ENCODE measurements at places on chromosomes 11 and 22.

GRCh38 chr22:25908755-25909154, 166.8 kb downstream of the MYO18B start:
- DNase-seq, result no peak

- DNase-seq, result peak; percentile 77
These were observed 56.1 kb downstream of the SMCO4 start for GRCh38 chr11:93487032-93487483.

DNA sequence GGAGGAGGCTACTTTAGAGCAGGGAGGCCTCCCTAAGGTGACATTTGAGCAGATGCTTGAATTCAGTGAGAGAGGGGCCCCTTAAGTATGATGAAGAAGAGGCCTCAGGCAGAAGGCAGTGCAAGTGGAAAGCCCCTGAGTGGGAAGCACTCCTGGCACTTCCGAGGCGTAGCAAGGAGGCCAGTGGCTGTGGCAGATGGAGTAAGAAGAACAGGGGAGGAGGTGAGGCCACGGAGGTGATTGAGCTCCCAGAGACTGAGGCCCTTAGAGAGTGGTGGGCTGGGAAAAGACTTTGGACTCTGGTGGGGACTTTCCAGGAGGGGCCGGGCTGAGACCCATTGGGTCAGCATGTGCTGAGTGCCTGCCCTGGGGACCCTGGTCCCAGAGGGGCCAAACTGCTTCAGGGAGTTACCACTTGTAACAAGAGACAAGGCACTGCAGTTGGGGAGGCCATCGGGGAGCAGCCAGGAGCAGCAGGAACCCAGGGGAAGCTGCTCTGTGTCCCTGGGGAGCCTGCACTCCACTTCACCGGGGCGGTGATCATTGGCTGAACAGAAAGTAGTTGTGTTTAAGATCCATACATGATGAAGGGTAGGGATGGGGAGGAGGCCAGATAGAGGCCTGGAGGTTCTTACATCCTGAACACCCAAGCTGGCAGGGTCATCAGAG, 2.5 kb upstream of the CENPM start:
- DNase-seq, result peak; percentile 15

GRCh38 chr22:37545703-37546436, 14.4 kb upstream of the CDC42EP1 start:
- DNase-seq, result no peak

GRCh38 chr11:44067266-44067665, 1.2 kb downstream of the ACCS start:
- DNase-seq, result no peak

GRCh38 chr11:9535189-9535781, 38.2 kb upstream of the WEE1 start:
- no peak for DNase-seq

- DNase-seq, result no peak
These were observed 264.0 kb upstream of the CCDC90B start for GRCh38 chr11:83549984-83550667.

DNA sequence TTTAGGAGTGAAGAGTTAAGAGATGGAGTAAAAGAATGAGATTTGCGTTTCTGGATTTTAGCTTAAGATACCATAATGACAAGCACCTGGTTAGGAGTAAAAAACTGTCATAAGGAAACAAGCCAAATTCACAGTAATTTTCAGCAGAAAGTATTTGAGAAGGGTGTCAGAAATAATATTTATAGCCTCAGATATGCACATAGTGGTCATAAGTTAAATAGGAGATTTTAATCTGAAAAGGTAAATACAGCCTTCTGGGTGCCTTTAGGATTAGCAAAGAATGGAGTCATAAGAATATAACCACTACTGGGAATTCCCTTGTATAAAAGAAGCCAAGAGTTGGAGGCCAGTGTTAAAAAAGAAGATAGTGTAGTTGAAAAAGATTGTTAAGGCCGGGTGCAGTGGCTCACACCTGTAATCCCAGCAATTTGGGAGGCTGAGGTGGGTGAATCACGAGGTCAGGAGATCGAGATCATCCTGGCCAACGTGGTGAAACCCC, 160.1 kb downstream of the SWAP70 start:
- no peak for DNase-seq

- no peak for DNase-seq
These were observed 154.9 kb downstream of the MPPED1 start for GRCh38 chr22:43566561-43567332.

DNA sequence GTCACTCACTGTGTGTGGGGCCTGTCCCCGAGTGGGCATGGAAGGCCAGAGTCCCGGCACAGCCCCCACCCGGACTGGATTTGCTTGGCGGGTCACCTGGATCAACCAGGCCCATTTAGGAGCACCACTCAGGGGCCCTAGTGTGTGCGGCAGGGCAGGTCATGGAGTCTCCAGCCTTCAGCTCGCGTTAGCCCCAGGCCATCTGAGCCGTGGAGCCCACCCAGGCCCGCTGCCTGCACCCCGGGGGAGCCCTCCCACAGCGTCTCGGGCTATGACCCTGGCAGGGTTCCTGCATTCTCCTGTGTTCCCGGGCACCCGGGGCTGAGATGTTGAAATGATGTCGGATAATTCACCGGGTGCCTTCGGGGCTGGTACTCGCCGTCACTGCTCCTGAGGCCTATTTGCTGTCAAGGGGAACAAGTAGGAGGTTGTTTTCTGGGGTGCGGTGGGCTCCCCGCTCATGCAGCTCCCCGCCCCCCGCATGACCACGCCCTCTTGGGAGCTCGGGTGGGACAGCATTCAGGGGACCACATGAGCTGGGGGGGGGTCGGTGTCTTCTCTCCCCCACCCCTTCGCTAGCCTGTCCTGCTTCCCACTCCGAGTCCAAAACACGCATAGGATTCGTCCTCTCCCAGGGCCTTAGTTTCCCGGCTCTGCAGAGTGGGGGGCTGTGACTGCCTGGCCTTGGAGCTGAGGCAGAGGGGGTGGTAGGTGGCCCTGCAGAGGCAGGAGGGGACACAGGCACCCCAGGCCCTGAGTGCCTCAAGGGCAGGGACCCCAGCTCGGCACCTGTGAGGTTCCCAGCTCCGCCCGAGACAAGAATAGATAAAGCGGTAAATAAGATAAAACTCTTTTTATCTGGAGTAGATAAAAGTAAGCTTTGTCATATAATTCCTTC, 77.2 kb downstream of the KCNQ1 start:
- no peak for DNase-seq

DNA sequence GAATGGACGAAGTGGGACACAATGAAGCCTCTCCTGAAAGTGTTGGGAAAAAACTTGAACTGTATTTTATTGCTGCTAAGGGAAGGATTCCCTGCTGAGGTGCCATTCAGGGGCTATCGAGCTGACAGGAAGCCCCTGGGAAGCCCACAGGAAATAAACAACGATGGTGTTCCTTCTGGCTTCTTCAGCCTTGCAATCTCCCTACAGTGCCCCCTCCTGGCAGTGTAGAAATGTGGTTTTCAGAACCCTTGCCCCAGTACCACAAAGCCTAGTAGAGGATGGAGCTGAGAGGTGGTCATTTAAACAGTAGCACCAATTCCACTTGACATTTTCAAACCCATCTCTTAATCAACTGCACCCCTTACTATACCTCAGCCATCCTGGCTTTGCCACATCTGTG, 676.7 kb upstream of the ARHGAP42 start:
- DNase-seq, result no peak

GRCh38 chr22:49179175-49179574, 648.5 kb downstream of the BRD1 start:
- no peak for DNase-seq

GRCh38 chr22:30810105-30810504, 115.4 kb downstream of the OSBP2 start:
- no peak for DNase-seq

DNA sequence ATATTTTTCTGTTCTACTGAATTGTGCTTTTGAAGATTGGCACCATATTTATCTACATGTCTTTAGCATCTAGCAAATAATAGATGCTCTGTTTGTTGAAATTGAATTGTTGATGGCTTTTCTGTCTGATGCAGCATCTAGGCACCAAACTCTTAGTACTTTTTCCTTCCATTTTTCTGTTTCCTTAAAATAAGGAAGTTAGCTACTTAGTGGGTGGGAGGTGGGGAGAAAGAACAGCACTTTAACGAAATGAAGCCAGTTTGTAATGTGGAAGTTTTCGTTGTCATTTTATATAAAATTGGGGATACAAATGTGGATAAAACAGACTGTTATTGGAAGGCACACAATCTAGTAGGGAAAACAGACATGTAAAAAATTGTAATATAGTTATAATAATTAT, 76.6 kb downstream of the HIPK3 start:
- DNase-seq, result no peak

DNA sequence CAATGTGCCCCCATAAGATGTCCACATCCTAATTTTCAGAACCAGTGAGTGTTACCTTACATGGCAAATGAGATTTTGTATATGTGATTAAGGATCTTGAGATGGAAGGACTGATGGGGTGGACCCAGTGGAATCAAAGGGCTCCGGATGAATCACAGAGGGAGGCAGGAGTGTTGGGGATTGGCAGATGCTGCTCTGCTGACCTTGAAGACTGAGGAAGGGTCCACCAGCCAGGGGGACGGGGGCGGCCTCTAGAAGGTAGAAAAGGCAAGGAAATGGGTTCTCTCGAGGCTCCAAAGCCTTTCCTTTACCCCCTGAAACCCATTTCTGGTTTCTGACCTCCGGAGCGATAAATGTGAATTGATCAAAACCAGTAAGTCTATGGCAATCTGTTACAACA, 18.8 kb downstream of the TMEM218 start:
- no peak for DNase-seq

GRCh38 chr11:100800202-100800601, 113.1 kb downstream of the ARHGAP42 start:
- DNase-seq, result no peak

DNA sequence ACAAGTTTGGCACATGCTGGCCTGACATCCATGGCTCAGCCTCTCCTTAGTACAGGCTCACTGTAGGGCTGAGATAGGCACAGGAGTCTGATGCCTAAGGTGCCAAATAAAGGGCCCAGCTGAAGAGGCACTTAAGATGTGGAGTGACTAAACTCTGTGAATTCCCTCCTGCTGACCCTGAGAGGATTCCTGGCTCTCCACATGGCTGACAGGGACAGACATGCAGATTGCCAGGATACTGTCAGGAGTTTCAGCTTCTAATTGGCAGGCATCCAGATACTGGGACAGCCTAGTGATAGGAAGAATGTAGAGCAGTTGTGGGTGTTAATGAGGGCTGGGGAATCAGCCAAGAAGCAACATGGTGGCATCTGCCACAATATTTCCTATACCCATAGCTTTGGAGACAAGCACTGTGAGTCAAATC, 558.7 kb downstream of the INSC start:
- peak; percentile 87 for DNase-seq

DNA sequence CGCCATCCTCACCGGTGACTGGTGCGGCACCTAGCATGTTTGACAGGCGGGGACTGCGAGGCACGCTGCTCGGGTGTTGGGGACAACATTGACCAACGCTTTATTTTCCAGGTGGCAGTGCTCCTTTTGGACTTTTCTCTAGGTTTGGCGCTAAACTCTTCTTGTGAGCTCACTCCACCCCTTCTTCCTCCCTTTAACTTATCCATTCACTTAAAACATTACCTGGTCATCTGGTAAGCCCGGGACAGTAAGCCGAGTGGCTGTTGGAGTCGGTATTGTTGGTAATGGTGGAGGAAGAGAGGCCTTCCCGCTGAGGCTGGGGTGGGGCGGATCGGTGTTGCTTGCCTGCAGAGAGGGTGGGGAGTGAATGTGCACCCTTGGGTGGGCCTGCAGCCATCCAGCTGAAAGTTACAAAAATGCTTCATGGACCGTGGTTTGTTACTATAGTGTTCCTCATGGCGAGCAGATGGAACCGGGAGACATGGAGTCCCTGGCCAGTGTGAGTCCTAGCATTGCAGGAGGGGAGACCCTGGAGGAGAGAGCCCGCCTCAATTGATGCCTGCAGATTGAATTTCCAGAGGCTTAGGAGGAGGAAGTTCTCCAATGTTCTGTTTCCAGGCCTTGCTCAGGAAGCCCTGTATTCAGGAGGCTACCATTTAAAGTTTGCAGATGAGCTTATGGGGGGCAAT, 1.1 kb downstream of the NEAT1 start:
- DNase-seq, result peak; percentile 15

- DNase-seq, result no peak
These were observed 1.8 kb upstream of the AP2A2 start for GRCh38 chr11:923691-924405.

DNA sequence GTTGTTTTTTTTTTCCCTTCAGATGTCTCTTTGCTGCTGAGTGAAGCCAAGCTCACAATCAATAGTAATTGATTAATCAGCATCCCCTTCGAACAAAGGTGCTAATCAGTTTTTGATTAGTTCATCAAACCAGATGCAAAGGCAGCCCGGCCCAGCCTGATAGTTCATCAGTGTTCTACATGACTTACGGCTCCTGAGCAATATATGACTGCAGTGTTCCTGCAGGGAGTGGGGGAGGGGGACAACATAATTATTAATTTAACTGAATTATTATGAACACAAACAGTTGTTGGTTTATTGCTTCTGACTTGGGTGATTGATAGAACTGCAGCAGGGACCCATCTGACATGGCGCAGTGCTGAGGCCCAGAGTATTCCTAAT, 315.3 kb downstream of the CADM1 start:
- no peak for DNase-seq

- DNase-seq, result no peak
These were observed 83.6 kb upstream of the PPARA start for GRCh38 chr22:46066691-46067090.

DNA sequence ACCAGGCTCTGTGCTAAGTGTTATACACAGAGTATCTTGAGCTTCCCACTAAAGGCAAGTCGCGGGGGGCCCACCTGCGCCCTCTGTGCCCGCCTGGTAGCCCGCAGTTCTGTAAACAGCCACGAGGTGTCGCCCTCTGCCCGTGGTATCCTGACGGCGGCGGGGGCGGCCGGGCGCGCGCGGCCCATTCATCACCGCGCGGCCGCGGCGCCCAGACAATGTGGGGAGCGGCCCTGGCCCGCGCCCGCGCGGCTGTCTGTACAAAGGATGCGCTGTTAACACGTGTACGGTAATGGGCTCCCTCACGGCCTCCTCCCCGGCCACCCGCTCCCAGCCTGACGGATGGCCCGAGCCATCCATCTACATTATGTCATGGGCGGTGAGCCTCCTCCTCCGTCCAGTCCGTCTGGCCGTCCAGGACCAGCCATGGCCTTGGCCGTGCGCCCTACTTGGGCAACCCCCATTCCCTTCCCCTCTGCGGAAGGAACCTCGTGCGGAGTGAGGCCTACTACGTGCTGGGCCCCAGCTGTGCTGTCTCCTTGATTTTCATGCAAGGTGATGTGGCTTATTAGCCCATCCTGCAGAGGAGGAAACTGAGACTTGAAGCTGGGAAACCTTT, 99.4 kb downstream of the MIAT start:
- DNase-seq, result no peak

- no peak for DNase-seq
These were observed 117.8 kb upstream of the C11orf87 start for GRCh38 chr11:109304159-109304558.

Measured in DMS79 treated with DMSO at 0.1 percent for 48 hours (cell line).